ENCODE measurements at places on chromosomes 7 and 10.

- peak; percentile 54 for DNase-seq
Observed at GRCh38 chr10:103691723-103692435, 163.5 kb downstream of the SH3PXD2A start.

DNA sequence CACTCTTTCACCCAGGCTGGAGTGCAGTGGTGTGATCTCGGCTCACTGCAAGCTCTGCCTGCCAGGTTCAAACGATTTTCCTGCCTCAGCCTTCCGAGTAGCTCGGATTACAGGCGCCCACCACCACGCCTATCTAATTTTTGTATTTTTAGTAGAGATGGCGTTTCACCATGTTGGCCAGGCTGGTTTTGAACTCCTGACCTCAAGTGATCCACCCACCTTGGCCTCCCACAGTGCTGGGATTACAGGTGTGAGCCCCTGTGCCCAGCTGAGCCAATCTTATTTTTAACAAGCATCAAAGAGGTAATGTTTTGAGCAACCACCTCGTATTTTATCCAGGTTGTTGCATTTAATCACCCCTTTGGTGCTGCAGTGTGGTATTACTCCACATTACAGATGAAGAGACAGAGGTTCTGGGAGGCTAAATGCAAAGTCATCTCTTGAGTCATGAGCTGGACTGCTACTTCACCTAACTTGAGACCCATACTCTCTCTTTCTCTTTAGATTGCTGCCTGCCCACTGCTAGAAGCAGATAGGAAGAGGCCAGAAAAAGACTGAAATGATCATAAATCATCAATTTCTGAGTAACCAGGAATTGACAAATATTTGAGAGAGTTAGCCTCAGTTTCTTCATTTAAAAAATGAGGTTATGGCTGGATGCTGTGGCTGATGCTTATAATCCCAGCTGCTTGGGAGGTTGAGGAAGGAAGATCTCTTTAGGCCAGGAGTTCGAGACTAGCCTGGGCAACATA, 116.2 kb downstream of the CAMK1D start:
- no peak for DNase-seq

- DNase-seq: no peak
Observed at GRCh38 chr7:39758234-39758970, 135.0 kb downstream of the RALA start.

- no peak for DNase-seq
Observed at GRCh38 chr7:117238937-117239336, 83.9 kb downstream of the WNT2 start.

GRCh38 chr7:28586736-28587135, 174.4 kb downstream of the CREB5 start:
- peak; percentile 13 for DNase-seq

GRCh38 chr10:15897287-15897686, 37.0 kb upstream of the MINDY3 start:
- peak; percentile 61 for DNase-seq

- no peak for DNase-seq
Observed at GRCh38 chr7:158590181-158590530, 2.5 kb upstream of the PTPRN2 start.

DNA sequence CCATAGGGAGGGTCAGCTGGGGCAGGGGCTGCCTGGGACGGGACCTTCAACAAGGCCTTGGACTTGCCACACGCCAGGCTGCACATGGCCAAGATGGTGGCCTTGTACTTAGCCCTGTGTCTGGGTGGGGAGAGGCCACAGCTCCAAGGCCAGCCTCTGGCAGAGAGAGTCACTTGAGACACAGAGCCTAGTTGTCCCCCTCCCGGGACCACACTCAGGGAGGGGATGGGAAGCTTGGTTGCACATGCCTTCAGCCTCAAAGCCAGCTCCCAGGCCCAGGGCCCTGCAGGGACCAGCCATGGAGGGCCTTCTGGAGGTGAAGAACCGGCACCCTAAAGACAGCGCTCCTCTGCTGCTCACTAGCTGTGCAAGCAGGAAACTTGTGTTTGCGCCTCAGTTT, 16.7 kb downstream of the MMRN2 start:
- DNase-seq: no peak

- DNase-seq: no peak
Observed at GRCh38 chr7:114930829-114931655, 9.1 kb downstream of the MDFIC start.

GRCh38 chr7:41592236-41592635, 110.7 kb downstream of the INHBA start:
- DNase-seq: no peak

DNA sequence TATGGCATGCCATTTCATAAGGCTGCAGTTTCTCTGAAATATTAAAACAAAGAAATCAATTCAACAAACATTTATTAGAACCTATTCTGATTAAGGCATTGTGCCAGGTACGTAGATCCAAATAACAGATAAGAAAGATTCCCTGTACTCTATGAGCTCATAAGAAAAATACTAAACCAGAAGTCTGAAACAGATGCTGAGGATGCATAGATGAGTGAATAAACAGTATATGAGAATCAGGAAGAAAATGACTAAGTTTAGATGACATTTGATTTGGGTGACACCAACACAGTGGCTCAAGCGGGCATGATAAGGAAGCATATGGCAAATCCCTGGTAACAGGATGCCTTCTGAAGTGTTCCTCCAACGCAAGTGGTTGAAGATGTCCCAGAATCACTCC, 477.2 kb downstream of the PARD3 start:
- DNase-seq: no peak

- DNase-seq: no peak
Observed at GRCh38 chr10:7491949-7492659, 81.3 kb upstream of the SFMBT2 start.

DNA sequence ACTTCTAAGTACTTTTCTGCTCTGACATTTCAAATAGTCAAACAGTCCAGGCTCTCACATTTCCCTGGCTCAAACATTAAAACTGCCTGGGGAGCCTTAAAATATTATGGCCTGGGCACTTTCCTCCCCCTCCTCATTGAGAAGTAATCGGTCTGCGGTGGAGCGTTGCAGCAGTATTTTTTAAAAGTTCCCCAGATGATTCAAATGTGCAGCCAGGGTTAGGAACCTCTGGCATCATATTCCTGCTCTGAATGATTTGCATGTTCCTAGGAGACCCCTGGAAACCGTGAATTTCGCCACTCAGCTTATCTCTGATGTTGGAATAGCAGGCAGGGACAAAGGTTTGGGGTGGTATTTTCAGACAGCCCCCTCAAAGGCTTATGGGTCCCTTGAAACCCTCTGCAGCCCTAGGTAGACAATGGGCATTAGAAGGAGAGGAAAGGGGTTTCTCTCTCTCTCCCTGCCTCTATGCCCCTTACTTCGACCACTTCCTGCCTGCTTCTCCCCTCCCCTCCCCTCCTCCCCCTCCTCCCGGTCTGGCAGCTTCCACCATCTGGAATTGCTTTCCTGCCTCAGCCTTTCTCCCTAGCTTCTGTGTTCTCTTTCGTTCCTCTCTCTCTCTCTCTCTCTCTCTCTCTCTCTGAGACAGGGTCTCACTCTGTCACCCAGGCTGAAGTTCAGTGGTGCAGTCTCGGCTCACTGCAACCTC, 622.2 kb downstream of the GALNT17 start:
- DNase-seq: no peak

GRCh38 chr7:123802249-123802648, 42.7 kb upstream of the HYAL4 start:
- DNase-seq: no peak

DNA sequence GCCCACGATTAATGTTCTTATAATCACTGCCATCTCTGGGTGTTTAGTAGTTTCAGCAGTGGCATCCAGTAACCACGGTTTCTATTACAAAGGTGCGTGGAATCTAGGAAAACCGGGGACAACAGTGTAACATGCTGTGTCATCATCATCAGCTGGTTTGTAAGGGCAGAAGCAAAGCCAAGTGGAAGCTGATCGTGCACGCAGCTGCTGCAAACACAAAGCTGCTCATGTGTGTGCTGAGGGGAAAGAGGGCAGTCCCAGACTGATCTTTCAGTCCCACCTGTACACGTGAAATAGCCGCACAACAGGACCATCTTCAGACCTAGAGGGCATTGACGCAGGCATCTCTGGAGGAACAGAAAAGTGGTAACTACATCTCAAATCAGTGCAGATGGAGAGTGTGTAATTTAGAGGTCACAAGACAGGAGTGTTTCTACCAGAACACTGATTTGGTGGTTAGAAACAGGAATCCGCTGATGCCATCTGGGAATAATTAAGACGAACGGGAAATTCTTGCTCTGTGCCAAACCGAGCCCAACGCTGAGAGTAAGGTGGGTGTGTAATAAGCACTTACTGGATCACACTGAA, 13.4 kb downstream of the ANKRD16 start:
- no peak for DNase-seq

GRCh38 chr7:46687203-46687602, 766.1 kb upstream of the IGFBP3 start:
- DNase-seq: no peak
